Caco-2 (cell line): ENCODE measurements at places on chromosomes 11 and 22.
A peak's percentile ranks its signal among the peaks of the same experiment; 100 is the strongest.

- DNase-seq: no peak
These were observed 23.9 kb downstream of the RTN4RL2 start for GRCh38 chr11:57484141-57484710.

- no peak for DNase-seq
These were observed 5.7 kb downstream of the PIK3IP1 start for GRCh38 chr22:31286360-31287255.

DNA sequence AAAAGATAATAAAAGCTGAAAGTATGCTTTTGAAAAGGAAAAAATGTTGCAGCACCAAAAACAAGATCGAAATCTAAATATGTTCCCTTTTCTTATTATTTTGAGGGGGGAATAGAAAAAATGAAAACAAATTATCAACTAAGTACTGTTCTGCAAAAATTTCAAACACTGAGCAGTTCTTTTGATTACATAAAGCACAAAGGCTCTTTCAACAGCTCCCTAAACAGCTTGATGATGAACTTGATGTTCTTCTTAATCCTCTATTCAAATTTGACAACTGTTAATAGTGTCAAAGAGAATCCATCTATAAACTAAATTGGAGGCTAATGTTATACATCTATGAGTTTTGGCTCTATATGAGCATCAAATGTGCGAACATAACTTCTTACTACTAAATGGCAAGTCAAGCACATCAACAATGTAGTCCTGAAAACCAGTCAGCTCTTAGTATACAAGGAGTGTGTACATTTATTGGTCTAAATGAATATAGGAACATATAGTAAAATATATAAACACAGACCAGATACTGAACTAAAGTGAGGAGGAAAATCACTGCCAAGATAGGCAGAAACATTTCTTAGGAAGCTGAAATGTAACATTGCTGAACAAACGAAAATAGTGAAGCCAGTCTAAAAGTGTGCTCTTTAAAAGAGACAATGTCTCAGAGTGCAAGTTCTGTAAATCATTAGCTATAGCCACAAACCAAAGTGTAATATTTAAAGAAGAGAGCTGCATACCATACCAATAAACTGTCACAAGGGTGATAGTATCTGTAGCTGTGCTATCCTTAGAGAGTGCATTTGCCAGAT is 94.3 kb downstream of the SOX6 start:
- DNase-seq: peak; percentile 35

DNA sequence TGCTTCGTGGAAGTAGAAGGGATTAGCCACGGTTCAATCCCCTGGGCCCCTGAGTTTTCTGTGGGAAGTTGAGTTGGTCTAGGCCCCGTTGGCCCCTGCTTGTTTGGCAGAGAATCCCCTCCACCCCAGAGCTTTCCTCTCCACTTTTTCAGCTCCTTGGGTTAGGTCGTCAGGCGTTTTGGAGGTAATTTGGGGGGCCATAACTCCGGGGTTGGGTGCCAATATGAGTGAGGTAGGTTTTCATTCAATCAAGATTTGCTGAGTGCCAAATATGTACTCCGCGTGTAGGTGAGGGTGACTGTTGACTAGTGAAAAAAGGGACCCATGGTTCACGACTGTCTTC is 590 bp downstream of the ATG13 start:
- DNase-seq: no peak

GRCh38 chr22:48897645-48898370 is 929.9 kb downstream of the BRD1 start:
- no peak for DNase-seq

GRCh38 chr11:3954448-3955298 is 99.2 kb downstream of the STIM1 start:
- no peak for DNase-seq

GRCh38 chr11:16262645-16262955 is 93.7 kb downstream of the SOX6 start:
- no peak for DNase-seq

- no peak for DNase-seq
These were observed 91.4 kb downstream of the CSNK2A3 start for GRCh38 chr11:11261629-11262028.

DNA sequence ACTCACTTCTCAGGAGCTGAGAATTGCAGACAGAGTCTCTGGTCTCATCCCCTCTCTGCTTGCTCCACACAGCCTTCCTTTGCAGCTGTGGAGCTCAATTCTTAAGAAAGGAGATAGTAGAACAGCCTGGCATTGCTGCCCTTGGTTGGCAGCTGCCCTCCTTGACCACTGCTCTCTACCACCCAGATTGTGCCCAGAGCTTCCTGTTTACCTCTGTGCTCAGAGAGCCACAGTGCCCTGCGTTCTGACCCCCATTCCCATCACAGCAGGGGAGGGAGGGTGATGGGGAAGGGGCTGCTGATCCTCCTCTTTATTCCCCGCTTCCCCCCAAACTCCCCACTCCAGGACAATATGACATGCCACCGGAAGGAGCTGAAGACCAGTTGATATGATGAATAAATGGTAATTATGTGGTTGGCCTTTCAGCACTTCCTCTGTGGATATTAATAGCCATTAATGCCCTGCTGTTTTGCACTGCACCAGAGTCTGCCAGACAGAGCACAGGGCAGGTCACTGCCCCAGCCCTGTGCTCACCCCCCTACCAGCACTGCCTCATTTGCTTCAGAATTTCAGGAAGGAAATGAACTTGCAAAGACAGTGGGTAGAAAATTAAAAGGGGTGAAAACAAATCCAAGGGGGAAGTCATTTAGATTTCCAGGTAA is 426.8 kb upstream of the CADM1 start:
- no peak for DNase-seq

- peak; percentile 32 for DNase-seq
These were observed 1.3 kb upstream of the ZFTA start for GRCh38 chr11:63769714-63770455.

- no peak for DNase-seq
These were observed 72.1 kb upstream of the SLC22A12 start for GRCh38 chr11:64518928-64519327.

DNA sequence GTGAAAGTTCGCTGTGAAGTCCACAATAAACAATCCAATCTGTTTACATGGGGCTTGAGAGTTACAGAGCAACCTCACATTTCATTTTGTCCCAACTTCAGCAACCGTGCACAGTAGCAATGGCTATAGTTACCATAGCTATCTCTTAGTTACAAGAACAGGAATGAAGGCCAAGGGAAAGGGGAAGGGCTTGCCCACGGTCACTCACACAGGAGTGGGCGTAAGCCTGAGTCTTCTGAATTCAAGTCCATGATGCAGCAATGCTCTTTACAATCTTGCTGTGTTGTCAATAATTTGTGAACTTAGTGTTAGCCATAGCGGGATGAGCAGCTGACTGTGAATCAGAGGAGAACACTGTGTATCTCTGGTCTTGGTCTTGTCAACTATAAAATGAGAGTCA is 102.9 kb downstream of the ADAMTS15 start:
- DNase-seq: no peak

GRCh38 chr11:25456211-25456610 is 875.7 kb upstream of the ANO3 start:
- no peak for DNase-seq

GRCh38 chr11:95074792-95075563 is 8.3 kb downstream of the SRSF8 start:
- DNase-seq: no peak

DNA sequence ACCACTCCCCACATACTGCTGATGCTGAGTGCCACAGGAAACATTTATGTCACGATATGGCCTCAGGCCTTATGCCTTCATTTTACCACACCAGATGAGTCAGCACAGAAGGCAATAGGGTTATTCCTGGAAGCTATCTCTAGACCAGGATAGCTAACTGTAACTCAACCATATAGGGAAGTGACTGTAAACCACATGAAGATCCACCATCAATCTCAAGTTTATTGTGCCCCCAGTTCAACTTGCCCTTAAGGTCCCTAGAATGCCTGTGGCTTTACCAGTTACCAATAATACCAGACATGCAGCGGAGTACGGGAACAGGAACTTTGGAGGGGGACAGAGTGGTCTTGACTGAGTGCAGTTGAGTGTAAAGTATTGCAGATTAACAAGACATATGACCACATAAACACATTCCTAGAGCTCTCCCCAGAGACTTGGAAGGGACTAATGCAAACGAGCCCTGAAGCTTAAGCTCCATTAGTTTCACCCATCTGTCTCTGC is 180.9 kb downstream of the KIF18A start:
- DNase-seq: no peak

- DNase-seq: no peak
These were observed 14.4 kb upstream of the PVALB start for GRCh38 chr22:36831206-36831605.

DNA sequence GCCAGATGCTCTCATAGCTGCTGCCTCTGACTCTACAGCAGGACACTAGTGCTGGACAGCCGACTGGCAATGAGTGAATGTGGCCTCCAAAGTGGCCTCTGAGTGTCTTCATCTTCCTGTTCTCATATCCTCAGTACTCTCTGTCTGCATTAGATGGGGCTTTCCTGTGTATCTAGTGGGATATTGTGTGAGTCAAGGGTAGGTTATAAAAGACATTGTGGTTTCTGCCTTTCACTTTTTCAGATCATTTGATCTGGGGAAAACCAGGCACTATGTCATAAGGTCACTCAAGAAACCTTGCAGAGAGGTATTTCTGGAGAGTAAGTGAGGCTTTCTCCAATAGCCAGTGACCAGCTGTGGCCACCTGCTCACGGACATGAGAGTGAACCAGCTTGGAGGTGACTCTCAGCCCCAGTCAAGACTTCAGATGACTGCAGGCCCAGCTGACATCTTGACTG is 333.6 kb upstream of the NCAM1 start:
- DNase-seq: no peak

DNA sequence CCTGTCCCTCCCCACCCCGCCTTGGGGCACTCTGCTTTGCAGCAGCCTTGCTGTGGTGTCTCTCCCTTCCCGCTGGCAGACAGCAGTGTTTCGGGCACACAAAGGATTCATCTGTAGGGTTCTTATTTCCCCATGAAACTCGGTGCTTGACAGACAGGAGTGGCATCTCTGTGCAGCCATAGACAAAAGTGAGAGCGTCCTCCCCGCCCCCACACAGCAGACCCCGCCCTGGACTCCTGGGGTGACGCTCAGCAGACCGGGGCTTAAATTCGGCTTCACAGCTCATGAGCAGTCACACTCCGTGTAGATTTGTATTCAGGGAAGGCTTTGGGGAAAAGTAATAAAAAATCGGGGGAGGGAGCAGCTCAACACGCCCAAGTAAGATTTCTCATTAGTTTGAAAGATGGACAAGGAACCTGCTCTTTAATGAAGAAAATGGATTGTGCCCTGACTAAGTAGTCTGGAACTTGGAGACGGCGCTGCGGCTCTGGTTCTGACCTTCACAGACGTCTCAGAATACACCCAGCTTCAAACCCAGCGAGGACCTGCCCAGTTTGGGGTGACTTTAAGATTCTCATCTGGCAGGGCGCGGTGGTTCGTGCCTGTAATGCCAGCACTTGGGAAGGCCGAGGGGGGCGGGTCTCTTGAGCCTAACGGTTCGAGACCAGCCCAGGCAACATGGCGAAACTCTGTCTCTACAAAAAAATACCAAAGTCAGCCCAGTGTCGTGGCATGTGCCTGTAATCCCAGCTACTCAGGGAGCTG is 136.0 kb downstream of the CACNA1I start:
- no peak for DNase-seq

DNA sequence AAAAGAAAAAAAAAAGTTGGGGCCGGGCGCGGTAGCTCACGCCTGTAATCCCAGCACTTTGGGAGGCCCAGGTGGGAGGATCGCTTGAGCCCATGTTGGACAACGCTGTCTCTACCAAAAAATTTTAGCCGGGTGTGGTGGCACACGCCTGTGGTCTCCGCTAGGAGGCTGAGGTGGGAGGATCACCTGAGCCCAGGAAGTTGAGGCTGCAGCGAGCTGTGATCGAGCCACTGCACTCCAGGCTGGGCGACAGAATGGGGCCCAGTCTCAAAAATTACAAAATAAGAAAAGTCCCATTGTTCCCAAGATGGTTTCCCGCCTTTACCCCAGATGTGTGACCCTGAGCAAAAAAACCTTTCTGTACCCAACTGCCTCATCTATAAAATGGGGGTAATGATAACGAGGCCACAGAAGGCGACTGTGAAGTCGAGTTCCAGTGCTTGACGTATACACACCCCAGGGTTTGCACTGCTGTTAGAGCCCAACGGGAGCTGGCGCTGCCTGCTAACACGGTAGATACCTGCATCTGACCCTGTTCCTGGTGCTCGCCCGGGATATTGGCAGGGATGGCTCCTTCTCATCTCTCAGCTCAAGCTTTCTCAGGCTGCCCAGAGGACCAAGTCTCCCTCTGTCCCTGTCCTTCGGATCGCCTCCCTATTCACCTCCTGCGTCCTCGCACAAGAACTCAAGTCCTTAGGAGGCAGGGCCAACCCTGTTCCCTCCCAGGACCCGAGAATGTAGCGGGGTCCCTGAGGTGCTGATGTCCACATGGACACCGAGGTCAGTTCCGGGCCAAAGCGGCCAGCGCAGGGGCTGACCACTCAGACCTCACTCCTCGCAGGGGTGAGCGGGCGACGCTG is 1.1 kb upstream of the RPLP2 start:
- no peak for DNase-seq

- no peak for DNase-seq
These were observed 43.4 kb downstream of the PAX6 start for GRCh38 chr11:31767685-31768084.

GRCh38 chr11:34745195-34745594 is 124.3 kb downstream of the EHF start:
- no peak for DNase-seq

DNA sequence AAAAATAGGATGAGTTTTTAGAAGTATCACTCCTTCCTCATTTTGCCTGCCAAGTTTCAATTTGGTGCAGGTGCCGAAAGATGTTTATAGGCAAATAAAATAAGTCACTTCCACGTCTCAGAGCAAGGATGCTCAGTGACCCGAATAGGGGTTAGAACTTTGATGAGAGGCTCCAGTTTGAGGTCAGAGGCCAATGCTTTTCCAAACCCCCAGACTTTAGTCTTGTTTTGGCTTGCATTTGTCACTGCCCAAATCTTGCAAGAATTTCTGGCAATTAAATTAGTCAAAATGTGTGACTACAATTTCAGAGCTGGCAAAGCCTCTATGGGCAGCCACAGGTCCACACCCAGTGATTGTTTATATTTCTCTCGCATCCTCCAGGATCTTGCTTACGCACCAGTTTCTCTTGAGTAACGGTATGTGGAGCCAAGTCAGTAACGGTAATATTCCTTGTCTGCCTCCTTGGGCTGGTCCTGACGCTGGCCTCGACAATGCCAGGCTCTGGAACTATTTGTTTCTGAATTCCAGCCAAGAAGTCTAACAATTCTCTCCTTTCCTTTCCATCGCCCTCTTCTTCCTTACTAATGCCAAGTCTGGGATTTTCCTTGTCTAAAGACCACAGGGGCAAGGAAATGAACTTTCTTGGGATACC is 9.9 kb upstream of the NUP160 start:
- DNase-seq: no peak

- DNase-seq: no peak
These were observed 472.2 kb downstream of the SOX6 start for GRCh38 chr11:15884141-15884540.

- no peak for DNase-seq
These were observed 186.8 kb downstream of the SOX6 start for GRCh38 chr11:16169541-16169940.

GRCh38 chr22:28142361-28142961 is 223.4 kb upstream of the PITPNB start:
- peak; percentile 42 for DNase-seq

GRCh38 chr11:132595711-132596134 is 936.6 kb downstream of the OPCML start:
- DNase-seq: no peak

GRCh38 chr11:106137061-106137460 is 59.6 kb downstream of the AASDHPPT start:
- no peak for DNase-seq
